Left ventricle myocardium superior (tissue), 1 donor: ENCODE measurements at places on chromosomes 3 and 15. TPM values are rescaled to one million over a fixed set of nuclear protein-coding genes. Genes with fewer than 3 reads are reported as not detected.

Gene DHFR2
- 3.5 TPM for total RNA-seq

Gene LRRC31
- total RNA-seq, result not detected

Gene PLA2G4E
- total RNA-seq, result not detected

Gene PLSCR5
- total RNA-seq, result not detected

Gene LMAN1L
- 23.5 TPM for total RNA-seq

GRCh38 chr3:43373560-43373928 lies 87.2 kb downstream of the SNRK start:
- DNase-seq, result no peak

DNA sequence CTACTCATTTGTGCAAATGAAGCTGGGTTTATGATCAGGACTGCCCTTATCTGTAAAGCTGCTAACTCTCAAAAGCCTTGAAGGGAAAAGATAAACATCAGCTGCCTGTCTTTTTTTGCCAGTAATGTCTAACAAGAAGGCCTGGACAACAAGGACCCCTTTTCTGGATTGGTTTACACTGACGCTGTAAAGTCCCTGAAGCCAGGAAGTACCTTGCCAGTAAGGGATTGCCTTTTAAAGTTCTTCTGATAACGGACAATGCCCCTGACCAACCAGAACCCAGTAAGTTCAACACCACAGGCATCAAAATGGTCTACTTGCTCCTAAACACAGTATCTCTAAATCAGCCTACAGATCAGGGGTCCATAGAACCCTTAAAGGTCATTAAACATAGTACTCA lies 178.0 kb downstream of the PCCB start:
- DNase-seq, result no peak

DNA sequence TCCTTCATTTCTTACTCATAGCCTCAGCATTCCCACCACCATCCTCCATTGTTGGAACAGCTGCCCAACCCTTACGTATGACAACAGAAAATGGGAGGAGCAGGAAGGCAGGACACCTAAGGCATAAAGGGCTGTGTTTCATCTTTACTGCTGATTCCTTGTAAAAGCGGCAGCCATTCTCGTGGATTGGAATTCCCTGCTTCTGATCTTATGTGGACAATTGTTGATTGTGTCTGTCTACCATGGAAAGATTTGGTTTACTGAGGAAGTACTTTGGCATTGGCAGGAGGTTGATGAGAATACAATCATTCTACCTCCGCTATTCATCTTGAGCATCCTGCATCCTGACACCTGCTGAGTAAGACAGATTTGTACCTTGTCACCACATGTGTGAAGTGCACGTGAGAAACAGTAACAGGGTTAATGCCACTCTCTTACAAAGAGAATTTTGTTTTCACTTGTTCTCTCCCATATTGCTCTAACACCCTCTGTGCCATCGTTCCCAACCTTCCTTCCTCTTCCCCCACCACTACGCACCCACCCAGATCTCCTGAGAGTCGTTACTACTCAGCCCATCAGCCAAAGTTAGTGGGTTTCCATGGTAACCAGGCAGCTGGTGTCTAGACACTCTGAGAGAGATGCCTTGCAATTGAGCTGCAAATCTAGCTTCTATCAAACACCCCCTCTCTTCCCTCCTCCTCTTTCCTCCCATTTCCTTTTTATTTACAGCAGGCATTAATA lies 75.7 kb downstream of the GAP43 start:
- no peak for DNase-seq

GRCh38 chr15:27694506-27695087 lies 404.5 kb downstream of the OCA2 start:
- no peak for DNase-seq

- DNase-seq, result no peak
Measured at GRCh38 chr3:108124337-108125152, 33.7 kb upstream of the CD47 start.

DNA sequence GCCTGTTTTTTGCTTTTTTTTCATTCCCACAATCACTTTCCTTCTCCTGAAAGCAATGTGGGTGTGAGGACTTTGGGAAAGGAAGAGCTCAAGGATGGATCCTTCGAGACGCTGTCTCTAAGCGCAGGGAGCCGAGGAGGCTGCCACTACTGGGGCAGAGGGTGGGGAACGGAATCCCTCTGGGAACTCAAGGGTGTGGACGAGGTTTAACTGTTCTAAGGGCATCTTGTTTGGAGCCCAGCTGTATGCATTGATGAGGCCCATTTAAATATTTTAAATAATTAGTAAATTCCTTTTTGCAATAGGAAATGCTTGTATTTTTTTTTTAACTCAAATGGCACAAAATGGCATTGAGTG lies 124.4 kb upstream of the MEF2A start:
- no peak for DNase-seq

GRCh38 chr3:59824876-59825275 lies 775.1 kb upstream of the CFAP20DC start:
- no peak for DNase-seq

DNA sequence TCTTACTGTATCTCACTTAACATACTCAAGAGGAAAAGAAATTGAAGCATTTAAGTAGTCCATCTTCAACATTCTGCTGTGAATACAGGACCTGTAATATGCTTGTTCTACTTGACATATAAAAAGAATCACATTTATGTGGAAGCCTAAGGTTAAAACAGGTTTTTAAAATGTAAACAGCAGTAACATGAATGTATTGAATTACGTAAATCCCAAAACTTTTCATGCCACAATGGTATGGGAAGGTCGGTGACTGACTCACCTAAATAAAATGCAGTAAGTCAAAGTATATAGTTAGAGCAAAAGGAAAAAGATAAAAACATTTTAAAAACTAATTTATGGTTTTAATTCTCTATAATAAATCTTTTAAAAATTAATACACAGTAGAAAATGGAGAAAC lies 115.7 kb upstream of the TJP1 start:
- no peak for DNase-seq
